ENCODE measurements at places on chromosomes 2 and 18.

- no peak for DNase-seq
Observed at GRCh38 chr2:69926849-69927515, 12.1 kb downstream of the MXD1 start.

DNA sequence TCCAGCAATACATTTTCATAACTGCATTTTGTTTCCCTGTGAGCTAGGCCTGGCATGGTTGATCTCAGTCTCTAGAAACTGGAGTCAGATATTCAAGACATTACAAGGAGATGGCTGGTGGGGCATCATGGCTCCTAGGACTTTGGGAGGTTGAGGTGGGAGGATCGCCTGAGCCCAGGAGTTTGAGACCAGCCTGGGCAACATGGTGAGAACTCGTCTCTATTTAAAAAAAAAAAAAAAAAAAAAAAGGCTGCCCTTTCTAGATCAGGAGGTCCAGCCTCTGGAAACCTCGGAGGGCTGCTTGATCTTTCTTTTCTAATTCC lies 362 bp upstream of the VAMP8 start:
- no peak for DNase-seq

- DNase-seq = no peak
Observed at GRCh38 chr2:109459485-109459884, 154.3 kb downstream of the SEPTIN10 start.

DNA sequence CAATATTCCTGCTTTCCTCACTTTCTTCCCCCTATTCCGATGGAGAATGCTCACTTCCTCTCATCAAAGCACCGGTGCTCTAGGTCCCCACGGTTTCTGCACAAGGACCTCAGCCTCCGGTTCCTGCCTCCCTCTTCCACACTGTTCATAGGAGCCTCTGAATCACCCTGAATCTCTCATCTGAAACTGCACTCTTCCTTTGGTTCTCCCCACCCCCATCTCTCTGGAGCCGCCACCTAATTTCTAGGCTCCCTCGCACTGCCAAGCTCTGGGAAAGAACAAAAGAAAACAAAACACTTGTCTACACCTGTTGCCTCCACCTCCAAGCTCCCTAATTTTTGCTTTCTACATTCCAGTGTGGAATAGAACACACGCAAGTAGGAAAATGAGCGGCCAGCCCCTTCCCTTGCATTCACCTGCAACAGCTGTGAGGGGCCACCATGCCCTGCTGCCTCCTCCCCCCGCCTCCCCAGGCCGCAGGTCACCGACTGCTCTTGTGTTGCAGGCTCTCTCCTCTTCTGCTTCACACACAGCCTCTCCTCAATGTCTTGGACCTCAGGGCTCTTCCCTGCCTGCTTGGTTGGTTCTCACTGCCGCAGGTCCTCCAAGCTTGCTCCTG lies 9.6 kb downstream of the FBXO15 start:
- DNase-seq = no peak

GRCh38 chr2:233676046-233676445 lies 4.3 kb downstream of the UGT1A9 start:
- no peak for DNase-seq

DNA sequence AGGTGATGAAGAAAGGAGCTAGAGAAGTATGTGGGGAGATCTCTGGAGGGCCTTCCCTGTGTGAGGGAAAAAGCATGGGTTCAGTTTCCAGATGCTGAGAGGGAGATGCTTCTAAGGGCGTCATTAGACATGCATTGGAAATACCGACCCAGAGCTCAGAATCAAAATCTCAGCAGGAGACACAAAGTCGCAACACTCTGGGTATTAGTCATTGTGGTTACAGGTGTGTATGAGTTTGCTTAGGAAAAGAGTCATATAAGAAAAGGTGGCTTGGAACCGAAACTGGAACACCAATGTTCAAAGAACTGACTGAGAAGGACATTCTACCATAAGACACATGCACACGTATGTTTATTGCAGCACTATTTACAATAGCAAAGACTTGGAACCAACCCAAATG lies 477.1 kb downstream of the FBXO15 start:
- no peak for DNase-seq

GRCh38 chr2:201698588-201699226 lies at the start of gene MPP4:
Gene MPP4, minus strand, starts transcription at chr2:201698644. Its CDS starts 4,690 bp downstream, at chr2:201693954.
- no peak for DNase-seq

- DNase-seq = no peak
Observed at GRCh38 chr2:112674229-112674628, 28.5 kb downstream of the SLC20A1 start.

DNA sequence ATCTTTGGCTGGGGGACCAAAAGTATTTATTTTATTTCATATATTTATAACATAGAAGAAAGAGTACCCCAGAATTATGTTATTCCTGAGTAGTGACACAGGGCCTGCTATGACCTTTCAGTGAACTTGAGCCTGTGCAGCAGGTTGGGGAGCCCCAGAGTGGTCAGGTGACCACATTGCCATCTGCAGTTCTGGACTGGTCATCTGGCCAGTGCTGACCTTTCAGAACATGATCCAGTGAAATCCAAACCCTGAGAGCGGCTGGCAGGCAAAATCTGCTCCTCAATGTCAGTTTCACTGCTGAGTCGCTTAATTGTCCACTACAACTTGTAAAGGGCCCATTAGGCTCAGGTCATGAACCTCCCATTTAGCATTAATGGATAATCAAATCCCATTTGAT lies 336.7 kb upstream of the KCNH7 start:
- no peak for DNase-seq

DNA sequence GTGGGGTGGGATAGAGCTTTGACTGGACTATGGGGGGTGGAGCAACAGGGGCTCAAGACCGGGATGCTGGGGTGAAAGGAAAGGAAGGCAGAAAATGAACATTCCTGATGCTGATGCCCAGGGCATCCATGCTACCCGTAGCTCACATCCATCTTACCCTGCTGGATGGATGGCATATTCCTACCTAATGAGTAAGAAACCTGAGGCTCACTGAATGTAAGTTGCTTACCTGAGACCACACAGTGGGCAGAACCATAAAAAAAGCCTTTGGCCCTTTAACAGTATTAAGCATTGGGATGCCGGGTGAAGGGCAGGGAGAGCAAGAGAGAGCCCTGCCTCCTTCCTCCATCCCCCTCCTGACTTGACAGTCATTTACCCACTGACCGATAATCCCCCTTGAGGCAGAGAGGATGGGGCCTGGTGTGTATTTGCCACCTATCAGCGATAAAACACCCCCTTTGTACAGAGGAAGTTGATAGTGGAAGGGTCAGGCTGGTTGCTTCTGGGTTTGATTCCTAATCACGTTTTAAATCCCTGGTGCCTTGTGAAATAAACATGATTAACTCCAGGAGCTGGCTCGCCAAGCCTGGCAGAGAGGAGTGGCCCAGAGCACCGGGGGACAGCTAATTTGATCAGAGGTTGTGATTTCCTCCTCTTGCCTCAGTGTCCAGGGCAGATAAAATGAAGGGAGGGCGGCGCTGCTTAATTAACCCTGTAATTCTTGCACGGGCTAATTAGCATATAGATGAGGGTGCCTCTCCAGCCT lies 105.9 kb upstream of the HS6ST1 start:
- DNase-seq = no peak

GRCh38 chr2:68088940-68089339 lies 26.1 kb upstream of the C1D start:
- no peak for DNase-seq

GRCh38 chr2:76711490-76711889 lies 810.7 kb downstream of the LRRTM4 start:
- no peak for DNase-seq

DNA sequence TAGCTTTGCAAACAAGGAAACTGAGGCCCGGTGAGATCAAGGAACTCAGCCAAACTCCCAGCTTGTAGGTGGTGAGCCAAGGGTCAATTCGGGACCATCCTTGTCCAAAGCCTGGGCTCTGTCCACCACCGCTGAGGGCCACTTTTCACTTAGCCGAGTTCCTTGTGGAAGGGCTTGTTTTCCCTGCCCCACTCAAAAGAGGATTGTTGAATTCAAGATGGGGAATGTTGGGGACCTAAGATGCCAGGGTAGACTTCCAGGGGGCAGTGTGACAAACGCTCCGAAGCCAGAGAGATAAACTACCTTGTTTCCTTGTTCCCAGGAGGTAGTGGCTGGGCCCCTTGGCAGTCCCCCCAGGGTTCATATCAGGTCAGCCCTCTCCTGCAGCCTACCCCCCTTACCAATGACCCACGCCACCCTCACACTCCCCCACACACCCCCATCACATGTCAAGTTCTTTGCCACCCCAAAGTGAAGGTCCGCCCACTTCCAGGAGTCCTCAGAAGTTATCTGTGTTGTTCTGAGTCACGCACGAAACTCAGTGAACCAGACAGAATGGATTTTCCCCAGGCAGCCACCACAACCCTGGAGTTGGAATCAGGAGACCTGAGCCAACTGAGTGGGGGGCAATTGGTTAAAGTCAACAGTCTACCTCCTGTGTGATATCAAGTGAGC lies 10.3 kb upstream of the ATOH8 start:
- DNase-seq = no peak

DNA sequence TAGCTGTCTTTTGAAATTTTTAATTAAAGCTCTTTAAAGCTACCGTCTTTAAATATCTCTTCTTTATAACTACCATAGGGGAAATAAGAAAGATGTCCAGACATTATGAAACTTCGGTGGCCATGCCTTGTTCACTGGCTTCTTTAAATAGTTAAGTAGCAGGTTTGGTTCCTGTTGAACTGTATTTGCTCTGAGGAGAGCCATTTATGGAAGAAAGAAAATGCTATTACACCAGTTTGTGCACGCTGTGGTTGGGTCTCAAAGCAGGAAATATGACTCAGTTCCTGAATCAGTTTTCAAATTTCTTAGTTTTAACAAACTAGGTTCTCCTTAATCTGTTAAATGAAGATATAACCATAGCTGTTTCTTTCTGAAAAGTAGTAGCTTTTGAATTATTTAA lies 12.2 kb downstream of the ARPC2 start:
- DNase-seq = peak; percentile 73

DNA sequence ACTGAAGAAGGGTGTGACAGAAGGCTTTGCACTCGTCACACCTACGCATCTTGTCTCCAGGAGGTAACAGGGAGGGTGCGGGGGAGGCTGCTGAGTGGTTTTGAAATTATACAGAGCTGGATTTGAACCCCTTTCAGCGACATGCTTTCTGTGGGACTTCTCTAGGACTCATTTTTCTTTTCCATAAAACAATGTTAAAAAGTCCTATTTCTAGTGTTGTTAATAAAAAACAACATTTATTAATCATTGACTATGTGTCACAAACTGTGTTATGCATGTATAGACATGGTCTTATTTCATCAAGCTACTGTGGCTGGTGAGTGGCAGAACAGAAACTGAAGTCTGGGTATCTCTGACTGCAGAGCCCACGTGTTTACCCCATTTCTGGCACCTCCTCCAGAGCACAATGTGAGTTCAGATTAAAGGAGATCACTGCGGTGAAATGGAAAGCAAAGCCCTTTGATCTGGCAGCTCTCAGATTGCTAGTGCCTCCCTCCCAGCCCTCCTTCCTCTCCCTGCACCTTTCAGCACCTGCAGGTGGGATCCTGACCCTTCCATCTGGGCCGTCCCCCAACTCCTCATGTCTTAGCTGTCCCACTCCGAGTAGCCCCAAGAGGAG lies 315.5 kb upstream of the MYT1L start:
- no peak for DNase-seq

- DNase-seq = no peak
Observed at GRCh38 chr2:71827973-71828372, 319.7 kb downstream of the CYP26B1 start.

DNA sequence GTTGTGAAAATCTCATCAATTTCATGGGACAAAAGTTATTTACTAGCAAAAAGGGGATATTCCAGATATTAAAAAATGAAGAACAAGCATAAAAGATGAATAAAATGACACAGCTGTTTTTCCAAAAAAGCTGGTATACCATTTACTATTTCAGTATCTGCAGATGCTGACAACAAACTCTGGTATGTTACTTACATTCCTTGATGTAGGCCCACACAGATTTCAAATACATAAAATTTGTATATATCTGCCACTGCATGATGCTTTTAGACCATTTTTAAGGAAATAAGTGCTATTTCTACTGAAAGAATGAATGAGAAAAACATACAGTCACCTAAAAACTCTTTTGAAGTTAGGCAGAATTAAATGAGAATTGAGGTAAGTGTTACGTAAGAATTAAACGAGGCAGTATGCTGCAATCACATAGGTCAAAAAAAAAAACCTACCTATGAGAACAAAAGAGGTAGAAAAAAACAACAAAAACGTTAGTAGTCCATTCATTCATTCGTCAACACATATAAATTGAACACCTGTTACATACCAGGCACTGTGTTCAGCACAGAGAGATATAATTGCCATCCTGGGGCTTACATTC lies 32.5 kb downstream of the ARL5A start:
- DNase-seq = no peak

DNA sequence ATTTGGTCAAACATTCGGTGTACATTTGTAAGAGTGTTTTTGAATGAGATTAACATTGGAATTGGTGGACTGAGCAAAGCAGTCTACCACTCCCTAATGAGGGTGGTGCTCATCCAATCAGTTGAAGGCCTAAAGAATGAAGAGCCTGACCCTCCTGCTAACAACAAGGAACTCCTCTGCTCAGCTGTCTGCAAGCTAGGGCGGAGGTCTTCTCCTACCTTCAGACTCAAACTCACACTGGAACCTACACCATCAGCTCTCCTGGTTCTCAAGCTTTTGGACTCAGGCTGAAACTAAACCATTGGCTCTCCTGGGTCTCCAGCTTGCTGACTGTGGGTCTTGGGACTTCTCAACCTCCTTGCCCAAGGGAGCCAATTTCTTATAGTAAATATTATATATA lies 55.5 kb upstream of the NPAS2 start:
- no peak for DNase-seq

- no peak for DNase-seq
Observed at GRCh38 chr2:36964496-36965058, 1.8 kb downstream of the STRN start.

GRCh38 chr18:48407358-48407757 lies 1.8 kb downstream of the ZBTB7C start:
- no peak for DNase-seq

DNA sequence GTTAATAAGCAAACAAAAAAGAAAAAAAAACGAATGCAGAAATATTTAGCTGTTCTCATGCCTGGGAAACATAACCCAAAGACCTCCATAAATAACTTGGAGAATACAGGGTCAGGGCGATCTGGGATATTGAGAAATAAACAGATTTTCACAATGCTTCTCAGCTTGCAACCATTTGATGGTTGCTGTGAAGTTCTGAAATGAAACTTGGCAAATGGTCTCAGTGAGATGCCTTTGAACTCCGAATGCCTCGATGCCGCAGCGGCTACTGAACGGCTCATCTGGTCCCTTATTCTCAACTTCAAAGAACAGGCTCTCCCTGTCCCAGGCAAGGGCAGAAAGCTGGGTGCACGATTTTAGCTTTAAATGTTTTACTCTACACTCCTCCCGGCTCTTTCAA lies 78.1 kb downstream of the ZNF516 start:
- no peak for DNase-seq

DNA sequence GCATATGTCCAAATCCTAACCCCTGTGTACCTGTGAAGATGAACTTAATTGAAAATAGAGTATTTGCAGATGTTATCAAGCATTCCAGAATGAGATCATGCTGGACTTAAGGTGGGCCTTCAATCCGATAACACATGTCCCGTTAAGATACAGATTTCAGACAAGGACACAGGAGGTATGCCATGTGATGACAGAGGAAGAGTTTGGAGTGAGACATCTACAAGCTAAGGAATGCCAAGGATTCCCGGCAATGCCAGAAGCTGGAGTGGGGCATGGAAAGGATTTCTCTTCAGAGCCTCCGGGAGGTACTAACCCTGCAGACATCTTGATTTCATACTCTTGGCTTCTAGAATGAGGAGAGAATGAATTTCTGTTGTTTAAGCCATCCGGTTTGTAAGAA lies 231.7 kb downstream of the ALK start:
- no peak for DNase-seq

- no peak for DNase-seq
Observed at GRCh38 chr18:38571651-38572050, 1006.1 kb upstream of the CELF4 start.

- DNase-seq = no peak
Observed at GRCh38 chr2:69567157-69567908, 76.2 kb downstream of the AAK1 start.
